SK-N-SH (cell line): ENCODE measurements at places on chromosomes 4 and X. TPM values are rescaled to one million over a fixed set of nuclear protein-coding genes. Genes with fewer than 3 reads are reported as not detected.
A peak's percentile ranks its signal among the peaks of the same experiment; 100 is the strongest.

Gene LPAR4
- polyA plus RNA-seq = not detected in 2 replicates

- no peak for DNase-seq
- H3K27ac ChIP-seq = no peak overlapping the region
- no peaks in the 10 kb centered on the region for H3K27me3 ChIP-seq
- H3K4me1 ChIP-seq = no peaks in the 10 kb centered on the region
- H3K4me3 ChIP-seq = no peak overlapping the region
Observed at GRCh38 chr4:74716436-74716765, 77.9 kb downstream of the BTC start.

Gene ARMCX1
- 9.2 and 9.7 TPM in 2 replicates for polyA plus RNA-seq

GRCh38 chrX:137233478-137233877 is 199.7 kb upstream of the GPR101 start:
- H3K4me1 ChIP-seq = no peaks in the 10 kb centered on the region
- no peaks in the 10 kb centered on the region for H3K27me3 ChIP-seq
- H3K27ac ChIP-seq = no peak overlapping the region
- H3K4me3 ChIP-seq = no peak overlapping the region

- H3K4me3 ChIP-seq = no peak overlapping the region
- no peak for DNase-seq
- peaks cover 8% of the 10 kb centered on the region; the same call in 1 of the 2 replicates for H3K27me3 ChIP-seq
Observed at GRCh38 chr4:164904941-164905340, 28.0 kb downstream of the APELA start.

DNA sequence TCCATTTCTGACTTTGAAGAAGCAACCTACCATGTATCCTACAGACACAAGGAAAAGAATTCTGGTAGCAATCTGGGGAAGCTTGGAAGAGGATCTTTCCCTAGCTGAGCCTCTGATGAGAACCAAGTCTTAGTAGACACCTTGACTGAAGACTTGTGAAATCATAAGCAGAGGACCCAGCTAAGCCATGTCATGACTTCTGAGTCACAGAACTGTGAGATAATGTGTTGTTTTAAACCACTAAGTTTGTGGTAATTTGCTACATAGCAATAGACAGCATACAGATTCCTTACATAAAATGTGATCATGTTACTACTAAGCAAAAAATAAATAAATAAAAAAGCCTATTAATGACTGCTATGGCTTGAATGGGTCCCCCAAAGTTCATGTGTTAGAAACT is 71.3 kb upstream of the ANKRD50 start:
- no peaks in the 10 kb centered on the region for H3K27me3 ChIP-seq
- DNase-seq = no peak
- H3K36me3 ChIP-seq = no peaks in the 10 kb centered on the region
- H3K4me3 ChIP-seq = no peak overlapping the region
- H3K4me1 ChIP-seq = no peaks in the 10 kb centered on the region

Gene SMIM31
- not detected in 2 replicates for polyA plus RNA-seq

DNA sequence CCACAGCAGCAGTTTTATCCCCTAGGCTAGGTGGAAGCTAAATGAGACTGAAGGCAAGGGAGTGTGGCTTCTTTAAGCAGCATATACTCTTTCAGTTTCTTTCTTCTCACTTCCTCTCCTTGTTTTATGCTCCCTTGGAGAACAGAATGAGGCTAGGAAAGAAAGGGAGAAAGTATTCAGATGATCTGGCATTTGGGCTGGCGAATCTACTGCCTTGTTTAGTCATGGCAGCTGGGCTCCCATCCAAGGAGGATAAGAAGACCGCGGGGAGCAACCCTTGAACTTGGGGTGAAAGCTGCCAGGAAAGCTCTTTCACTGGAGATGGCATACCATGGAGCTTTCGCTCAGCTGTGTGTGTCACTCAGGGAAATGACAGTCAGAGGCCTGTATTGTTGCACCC is 72.1 kb downstream of the ARHGEF38 start:
- H3K27ac ChIP-seq = no peak overlapping the region
- H3K4me3 ChIP-seq = no peak overlapping the region
- H3K36me3 ChIP-seq = no peaks in the 10 kb centered on the region

GRCh38 chr4:185833055-185833598 is 21.1 kb upstream of the SORBS2 start:
- no peaks in the 10 kb centered on the region for H3K27me3 ChIP-seq
- no peak for DNase-seq
- no peak overlapping the region for H3K4me3 ChIP-seq
- no peaks in the 10 kb centered on the region for H3K36me3 ChIP-seq

- H3K27me3 ChIP-seq = no peaks in the 10 kb centered on the region
- H3K4me3 ChIP-seq = no peak overlapping the region
- DNase-seq = peak; percentile 16
- no peak overlapping the region for H3K27ac ChIP-seq
Observed at GRCh38 chr4:84796394-84796793, 170.1 kb downstream of the WDFY3 start.

DNA sequence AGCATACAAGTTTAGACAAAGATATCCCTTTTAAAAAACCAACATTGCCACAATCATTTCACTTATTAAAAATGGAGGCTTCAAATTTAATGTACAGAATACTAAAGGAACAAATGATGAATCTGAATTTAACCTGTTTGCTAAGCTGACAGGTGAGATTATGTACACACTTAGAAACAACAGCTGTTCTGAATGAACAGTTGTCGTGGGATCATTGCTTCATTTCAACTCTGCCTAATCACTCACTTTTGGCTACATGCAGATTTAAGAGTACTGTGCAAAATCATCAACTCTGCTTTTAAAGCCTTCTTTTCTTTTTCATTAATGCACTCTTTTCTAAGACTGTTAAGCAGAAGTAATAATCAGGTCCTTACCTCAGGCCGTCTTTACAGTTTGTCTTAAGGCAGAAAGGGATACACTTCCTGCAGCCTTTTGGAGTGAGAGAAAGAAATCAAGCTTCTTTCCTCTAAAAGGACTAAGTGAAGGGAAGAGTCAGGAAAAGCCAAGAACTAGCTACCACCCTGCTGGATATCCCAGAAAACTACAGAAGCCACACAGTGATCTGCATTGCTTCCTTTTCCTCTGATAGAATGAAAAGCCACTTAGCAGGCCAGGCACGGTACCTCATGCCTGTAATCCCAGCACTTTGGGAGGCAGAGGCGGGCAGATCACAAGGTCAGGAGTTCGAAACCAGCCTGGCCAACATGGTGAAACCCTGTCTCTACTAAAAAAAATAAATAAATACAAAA is 54.7 kb upstream of the NPNT start:
- no peaks in the 10 kb centered on the region for H3K36me3 ChIP-seq
- DNase-seq = no peak
- H3K27ac ChIP-seq = no peak overlapping the region
- H3K4me3 ChIP-seq = no peak overlapping the region

DNA sequence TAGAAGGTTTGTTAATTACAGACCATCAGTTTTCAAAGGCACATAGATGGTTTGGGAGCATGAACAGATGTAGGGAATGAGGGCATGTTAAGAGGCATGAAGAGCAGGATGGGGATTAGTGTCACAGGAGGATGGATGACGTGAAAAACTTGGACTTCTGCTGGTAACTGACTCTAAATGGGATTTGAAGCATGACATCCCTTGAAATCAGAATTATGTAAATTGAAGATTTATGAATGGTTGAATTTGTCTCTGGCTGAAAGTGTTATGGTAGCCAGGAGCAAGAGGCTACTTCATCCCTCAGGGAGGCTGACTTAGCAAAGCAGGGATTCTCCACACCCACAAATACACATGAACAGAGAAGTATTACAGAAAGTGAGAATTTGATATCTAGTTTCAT is 454.6 kb downstream of the MAGEB5 start:
- no peaks in the 10 kb centered on the region for H3K36me3 ChIP-seq
- no peaks in the 10 kb centered on the region for H3K4me1 ChIP-seq
- H3K27me3 ChIP-seq = no peaks in the 10 kb centered on the region
- no peak overlapping the region for H3K4me3 ChIP-seq
- DNase-seq = no peak

DNA sequence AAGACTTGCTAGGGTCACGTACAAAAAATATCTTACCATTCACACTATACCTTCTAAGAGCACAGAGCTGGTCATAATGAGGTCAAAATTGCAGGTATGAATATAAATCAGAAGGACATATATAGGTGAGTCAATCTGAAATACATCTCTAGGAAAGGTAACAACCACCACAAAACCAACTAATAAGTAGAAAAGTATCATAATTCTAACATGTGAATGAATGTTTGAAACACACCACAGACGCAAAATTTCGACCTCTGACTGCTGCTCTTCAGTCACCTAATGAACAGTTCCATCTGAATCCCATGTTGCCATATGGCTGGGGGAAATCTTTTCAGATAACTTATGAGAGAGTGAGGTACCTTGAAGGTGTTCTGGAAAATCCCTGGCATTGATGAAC is 22.1 kb downstream of the STAP1 start:
- no peaks in the 10 kb centered on the region for H3K4me1 ChIP-seq
- H3K27ac ChIP-seq = no peak overlapping the region
- H3K36me3 ChIP-seq = no peaks in the 10 kb centered on the region
- H3K27me3 ChIP-seq = no peaks in the 10 kb centered on the region

Gene PASD1
- polyA plus RNA-seq = 0.03 and 0.08 TPM in 2 replicates

Gene SRPK3
- polyA plus RNA-seq = 0.50 and 0.74 TPM in 2 replicates

Gene CPZ
- not detected in 2 replicates for polyA plus RNA-seq

GRCh38 chr4:109730619-109731545 is 1.0 kb upstream of the PLA2G12A start:
- H3K27ac ChIP-seq = 0 out of 2 replicates have a peak overlapping the region, but pooled peaks have one; percentile 18
- no peak for DNase-seq

Gene RHOH
- polyA plus RNA-seq = not detected in 2 replicates

Gene MAGEA6
- 63.1 and 78.8 TPM in 2 replicates for polyA plus RNA-seq

DNA sequence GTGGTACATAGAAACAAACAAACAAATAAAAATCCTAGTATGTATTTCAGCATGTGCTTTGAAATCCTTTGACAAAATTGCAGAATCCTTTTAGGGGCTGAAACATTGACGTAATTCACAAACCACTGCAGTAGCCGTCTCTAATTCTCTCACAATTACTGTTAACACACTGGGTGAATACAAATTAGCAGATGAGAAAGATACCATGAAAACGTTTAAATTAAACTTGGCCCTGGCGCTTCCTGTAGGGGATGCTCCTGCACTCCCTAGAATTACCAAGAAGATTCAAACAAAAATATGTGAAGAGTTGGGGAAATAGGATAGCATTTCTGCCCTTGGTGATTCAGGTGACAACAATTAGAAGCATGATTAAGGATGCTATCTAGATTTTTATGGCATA is 772.5 kb upstream of the PRKX start:
- no peak for DNase-seq
- no peaks in the 10 kb centered on the region for H3K36me3 ChIP-seq
- no peak overlapping the region for H3K4me3 ChIP-seq
- H3K27me3 ChIP-seq = no peaks in the 10 kb centered on the region
- H3K4me1 ChIP-seq = no peaks in the 10 kb centered on the region
- H3K27ac ChIP-seq = no peak overlapping the region

DNA sequence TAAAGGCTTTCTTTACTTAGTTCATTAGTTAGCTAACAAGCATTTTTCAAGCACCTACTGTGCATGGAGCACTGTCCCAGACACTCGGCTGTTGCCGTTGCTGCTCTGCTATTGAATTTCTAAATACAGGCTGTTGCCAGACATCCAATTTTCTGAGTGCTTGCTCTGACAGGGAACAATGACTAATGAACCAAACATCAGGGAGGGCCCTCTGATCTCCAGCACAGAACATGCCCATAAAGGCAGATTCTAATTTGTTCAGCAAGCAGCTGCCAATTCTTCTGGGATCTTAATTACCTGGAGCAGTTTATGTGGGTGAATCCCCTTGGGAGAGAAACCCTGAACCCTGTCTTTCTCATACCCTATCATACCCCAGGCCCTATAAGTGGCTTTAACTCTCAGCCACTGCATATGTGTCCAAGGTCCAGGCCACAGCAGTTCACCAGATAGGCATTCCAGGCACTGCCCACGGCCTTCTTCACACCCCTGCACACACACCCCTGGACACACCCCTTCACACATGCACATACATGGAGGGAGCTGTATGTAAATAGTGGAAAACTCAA is 27.9 kb downstream of the TSC22D3 start:
- DNase-seq = no peak
- peaks cover 58% of the 10 kb centered on the region for H3K27me3 ChIP-seq
- no peak overlapping the region for H3K27ac ChIP-seq
- H3K36me3 ChIP-seq = no peaks in the 10 kb centered on the region

Gene FAT1
- polyA plus RNA-seq = 32.2 and 41.3 TPM in 2 replicates

Gene SLC6A14
- polyA plus RNA-seq = not detected in 2 replicates

- no peak overlapping the region for H3K4me3 ChIP-seq
- H3K27ac ChIP-seq = no peak overlapping the region
- DNase-seq = no peak
Observed at GRCh38 chr4:164204434-164204833, 549.5 kb upstream of the SMIM31 start.

- no peaks in the 10 kb centered on the region for H3K36me3 ChIP-seq
- no peaks in the 10 kb centered on the region for H3K27me3 ChIP-seq
- no peaks in the 10 kb centered on the region for H3K4me1 ChIP-seq
- H3K4me3 ChIP-seq = no peak overlapping the region
Observed at GRCh38 chr4:142238589-142238988, 602.2 kb downstream of the IL15 start.

Gene GAGE12F
- not detected in 2 replicates for polyA plus RNA-seq

Gene TMEM47
- 0.02 TPM in 2 replicates for polyA plus RNA-seq

Gene SLC34A2
- not detected in 2 replicates for polyA plus RNA-seq

- H3K4me3 ChIP-seq = no peak overlapping the region
- no peaks in the 10 kb centered on the region; the same call in 1 of the 2 replicates for H3K4me1 ChIP-seq
- no peaks in the 10 kb centered on the region for H3K36me3 ChIP-seq
- no peaks in the 10 kb centered on the region for H3K27me3 ChIP-seq
- peak; percentile 16 for DNase-seq
- H3K27ac ChIP-seq = no peak overlapping the region
Observed at GRCh38 chr4:72302981-72303704, 265.9 kb downstream of the ADAMTS3 start.

DNA sequence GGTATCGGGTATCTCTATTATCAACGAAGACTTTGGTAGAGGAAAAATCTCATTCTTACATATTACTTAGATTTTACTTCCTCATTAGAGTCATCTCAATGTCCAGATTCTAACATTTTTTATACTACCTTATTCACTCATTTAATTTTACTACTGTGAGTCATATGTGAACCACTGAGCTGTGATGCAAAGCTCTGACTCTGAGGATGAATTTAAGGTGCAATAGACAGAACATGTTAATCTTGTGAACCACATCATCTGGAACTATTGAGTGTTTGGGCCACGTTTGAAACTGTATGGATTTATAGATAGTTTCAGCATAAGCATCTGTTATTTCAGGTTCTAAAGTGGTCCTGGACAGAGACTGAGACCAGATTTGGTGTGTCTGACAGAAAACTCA is 78.4 kb downstream of the PWWP3B start:
- DNase-seq = no peak
- H3K36me3 ChIP-seq = no peaks in the 10 kb centered on the region
- H3K27ac ChIP-seq = no peak overlapping the region
